ENCODE measurements at places on chromosomes 2 and 18.
A peak's percentile ranks its signal among the peaks of the same experiment; 100 is the strongest.

DNA sequence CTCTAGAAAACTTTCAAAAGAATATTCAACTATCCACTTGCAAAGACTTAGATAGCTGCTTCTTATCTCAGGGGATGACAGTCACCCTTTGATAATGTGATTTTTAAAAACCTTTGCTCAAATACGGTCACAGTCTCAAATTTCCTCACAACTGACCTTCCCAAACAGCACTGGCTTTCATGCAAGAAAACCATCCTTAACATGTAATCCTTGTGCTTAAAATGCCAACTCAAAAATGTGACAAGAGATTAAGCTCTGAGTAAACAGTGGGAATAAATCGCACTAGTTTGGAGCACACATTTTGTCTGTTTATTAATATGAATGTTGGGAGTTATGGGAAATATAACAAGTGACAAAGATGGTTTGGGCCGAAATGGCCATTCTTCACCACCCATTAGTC, 87.5 kb upstream of the CCBE1 start:
- no peak for DNase-seq

DNA sequence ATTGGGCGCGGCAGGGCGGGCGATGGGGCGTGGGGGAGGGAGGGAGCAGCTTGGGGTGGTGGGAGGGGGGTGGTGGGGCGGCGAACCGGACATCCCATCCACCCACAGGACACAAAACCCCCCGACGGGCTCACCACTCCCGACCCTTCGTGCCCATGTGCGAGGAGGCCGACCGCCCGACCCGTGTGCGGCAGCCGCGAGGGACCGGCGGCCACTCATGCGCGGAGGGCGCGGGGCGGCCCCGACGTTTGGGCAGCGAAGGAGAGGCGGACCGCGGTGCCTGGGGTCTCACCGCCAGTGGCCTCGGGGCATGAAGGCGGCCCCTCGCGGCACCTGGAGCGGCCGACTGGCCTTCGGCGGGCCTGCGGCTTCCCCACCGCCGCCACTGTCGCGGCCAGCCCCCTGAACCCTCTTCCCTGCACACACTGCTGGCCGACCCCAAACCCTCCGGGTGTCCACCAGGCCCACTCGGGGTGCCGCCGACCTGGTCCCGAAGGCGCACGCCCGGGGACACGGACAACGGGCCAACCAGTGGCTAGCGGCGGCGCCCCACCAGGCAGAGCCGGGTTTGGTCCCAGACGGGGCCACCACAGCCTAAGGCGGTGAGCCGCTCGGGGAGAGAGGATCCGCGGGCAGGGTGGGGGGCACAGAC, 94.6 kb upstream of the ANKRD30BL start:
- DNase-seq, result no peak

- no peak for DNase-seq
These were observed 187.0 kb downstream of the MREG start for GRCh38 chr2:215826376-215826775.

GRCh38 chr2:67342394-67342793, 54.7 kb upstream of the ETAA1 start:
- DNase-seq, result no peak

- no peak for DNase-seq
These were observed 524.1 kb upstream of the CNTNAP5 start for GRCh38 chr2:123500988-123501387.

- DNase-seq, result peak; percentile 44
These were observed 776 bp downstream of the EMILIN2 start for GRCh38 chr18:2847317-2848246.

DNA sequence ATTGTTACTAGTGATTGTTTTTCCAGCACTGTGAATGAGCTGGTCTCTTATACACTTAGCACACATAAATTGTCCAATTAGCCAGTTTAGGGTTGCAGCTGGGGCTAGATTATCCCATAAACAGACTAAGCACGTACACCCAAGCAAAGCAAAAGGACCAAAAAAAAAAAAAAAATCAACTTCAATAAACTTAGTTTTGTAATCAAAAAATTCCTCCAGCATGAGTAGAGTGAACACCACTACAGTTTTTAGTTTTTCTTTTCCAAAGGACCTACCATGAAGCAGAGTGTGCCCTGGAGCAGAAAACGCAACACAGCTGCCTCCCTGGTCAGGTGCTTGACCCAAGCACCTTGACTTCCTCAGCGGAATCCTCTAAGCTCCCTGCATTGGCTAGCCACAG, 249.4 kb upstream of the SLC14A2 start:
- DNase-seq, result no peak

DNA sequence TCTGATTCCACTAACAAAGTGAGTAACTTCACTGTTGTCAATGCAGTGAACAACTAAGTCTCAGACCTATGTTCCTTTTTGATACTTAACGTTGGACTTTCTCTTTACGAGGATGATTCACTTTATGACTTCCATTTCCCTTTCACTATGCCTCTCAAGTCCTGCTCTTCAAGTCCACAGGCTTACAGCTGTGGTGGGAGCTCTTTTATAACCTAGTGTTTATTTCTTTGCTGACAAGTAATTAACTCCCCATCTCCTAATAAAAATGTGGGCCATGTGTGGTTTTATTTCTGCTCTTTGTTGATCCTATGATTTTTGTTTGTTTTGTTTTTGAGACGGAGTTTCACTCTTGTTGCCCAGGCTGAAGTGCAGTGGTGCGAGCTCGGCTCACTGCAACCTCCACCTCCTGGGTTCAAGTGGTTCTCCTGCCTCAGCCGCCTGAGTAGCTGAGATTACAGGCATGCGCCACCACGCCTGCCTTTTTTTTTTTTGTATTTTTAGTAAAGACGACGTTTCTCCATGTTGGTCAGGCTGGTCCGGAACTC, 142.1 kb downstream of the USP34 start:
- no peak for DNase-seq

DNA sequence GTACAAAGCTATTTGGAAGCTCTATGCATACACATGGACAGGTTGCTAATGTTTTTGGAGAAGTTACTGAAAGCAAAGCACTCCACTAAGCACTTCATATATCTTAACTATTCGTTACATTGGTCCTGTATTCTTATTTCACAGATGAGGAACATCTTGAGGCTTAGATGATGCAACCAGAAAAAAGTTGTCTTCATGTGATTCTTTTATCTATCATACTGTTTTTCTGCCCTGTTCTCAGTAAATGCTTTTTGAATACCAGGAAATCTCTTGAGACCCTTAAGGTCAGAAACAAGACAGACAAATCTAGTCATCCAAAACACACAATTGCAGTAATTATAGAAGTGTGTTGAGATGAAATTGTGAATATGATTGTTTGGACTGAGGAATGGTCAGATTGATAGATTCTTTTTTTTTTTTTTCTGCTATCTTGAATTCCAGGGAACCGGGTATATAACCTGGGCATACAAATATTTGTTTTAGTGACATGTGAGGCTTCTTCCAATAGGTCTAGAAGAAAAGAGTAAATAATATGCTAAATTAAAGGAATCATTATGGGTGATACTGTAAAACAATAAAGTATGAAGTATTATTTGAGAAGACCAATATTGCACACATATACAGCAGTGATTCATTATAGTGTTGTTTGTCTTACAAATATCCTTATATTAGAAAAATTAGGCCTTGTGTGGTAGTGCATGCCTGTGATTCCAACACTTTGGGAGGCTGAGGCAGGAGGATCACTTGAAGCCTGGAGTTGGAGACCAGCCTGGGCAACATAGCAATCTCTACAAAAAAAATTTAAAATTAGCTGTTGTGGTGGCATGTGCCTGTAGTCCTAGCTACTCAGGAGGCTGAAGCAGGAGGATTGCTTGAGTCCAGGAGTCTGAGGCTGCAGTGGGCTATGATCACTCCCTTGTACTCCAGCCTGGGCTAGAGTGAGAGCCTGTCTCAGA, 33.7 kb downstream of the EHBP1 start:
- no peak for DNase-seq

- DNase-seq, result peak; percentile 80
These were observed 75.5 kb upstream of the KLF7 start for GRCh38 chr2:207241198-207241597.

DNA sequence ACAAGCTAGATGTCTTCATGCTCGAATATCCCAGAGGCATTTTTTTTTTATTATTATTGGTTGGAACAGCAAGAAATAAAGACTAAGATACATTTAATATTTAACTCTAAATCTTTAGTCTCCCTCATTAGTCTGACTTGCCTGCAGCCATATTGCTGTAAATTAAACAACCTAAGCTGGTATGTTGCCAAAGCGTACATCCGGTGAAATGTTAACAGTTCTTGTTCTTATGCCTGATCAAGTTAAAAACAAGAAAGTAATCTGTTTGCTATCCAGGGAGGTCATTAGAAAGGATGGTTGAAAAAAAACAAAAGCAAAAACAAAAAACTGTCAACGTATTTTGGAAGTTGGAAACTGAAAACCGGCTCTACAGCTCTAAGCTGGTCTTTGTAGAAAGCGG, 125.9 kb upstream of the NABP1 start:
- DNase-seq, result no peak

- no peak for DNase-seq
These were observed 26.2 kb upstream of the CCNT2 start for GRCh38 chr2:134892282-134893035.

GRCh38 chr18:63236406-63236805, 83.2 kb downstream of the BCL2 start:
- DNase-seq, result no peak

GRCh38 chr2:69030800-69031428, 17.9 kb downstream of the ANTXR1 start:
- DNase-seq, result no peak

Data from activated naive CD4-positive, alpha-beta T cell treated with anti-CD3 and anti-CD28 coated beads, Interleukin-2, amount 50 U/mL, for 72 hours (primary cell).